ENCODE measurements at places on chromosomes 4 and X.

DNA sequence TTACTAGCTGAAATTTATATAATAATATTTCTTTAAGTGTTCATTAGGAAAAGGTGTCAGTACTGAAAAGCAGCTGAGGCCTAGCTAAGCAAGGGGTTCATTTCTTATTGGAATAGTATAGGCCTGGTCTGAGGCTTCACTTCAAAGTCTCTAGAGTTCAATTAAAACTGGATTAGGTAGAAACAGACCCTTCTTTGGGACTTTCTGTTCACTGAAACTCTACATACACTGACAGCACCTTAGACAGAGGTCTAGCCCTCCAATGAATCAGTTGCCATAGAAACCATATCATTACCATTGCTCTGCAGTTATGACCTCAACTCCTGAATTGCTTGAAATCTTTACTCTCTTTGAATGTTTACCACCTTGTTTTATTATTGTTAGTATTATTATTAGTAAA lies 86.4 kb upstream of the MAB21L2 start:
- no peak for DNase-seq

- DNase-seq = no peak
Measured at GRCh38 chr4:7515390-7515902, 80.7 kb upstream of the PSAPL1 start.

GRCh38 chr4:94766856-94767255 lies 9.1 kb downstream of the BMPR1B start:
- DNase-seq = no peak

DNA sequence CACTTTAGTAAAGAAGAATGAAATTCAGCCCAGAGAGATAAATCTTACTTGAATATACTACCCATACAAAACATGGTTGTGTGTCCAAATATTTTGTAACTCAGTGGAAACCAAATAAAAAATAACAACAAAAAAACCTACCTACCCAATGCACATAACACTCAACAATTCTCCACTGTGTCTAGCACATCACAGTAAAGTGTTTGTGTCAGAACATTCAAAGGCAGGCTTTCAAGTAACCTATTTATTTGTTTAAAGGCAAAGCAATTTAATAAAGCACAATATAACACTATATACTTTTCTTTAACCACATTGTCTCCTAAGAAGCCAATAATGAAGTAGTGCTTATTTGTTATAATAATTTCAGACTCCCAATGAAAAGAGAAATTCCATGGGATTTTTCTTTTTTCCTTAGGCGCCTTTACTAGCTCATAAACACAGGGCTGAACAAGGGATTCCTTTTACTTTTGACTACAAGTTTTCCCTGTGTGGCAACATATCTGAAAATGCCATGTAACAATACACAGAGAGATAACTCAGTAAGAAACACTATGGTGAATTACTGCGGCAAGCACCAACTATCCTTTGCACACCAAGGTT lies 13.7 kb downstream of the RASGEF1B start:
- no peak for DNase-seq

DNA sequence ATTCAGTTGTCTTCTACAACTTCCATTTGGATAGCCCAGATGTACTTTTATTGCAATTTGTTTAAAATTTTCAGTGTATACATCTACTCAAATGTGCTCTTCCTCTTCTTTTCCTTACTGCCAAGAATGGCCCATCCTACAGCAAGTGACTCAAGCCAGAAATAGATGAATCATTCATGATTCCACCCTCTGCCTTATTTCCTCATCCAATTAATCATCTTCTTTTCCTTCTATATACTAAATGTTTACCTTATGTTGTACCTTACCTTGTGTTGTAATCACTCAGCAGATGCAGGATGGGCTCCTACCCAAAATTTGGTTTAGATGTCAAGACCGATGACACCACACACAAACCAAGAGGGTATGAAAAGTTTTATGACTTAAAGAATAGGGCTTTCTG lies 437.8 kb downstream of the GRXCR1 start:
- no peak for DNase-seq

Data from NCI-H1930 (cell line).